ENCODE measurements at places on chromosomes 4 and X.

GRCh38 chrX:78307665-78308064, 19.7 kb downstream of the CYSLTR1 start:
- no peak for DNase-seq

GRCh38 chr4:95547715-95548471, 880 bp downstream of the UNC5C start:
- no peak for DNase-seq

DNA sequence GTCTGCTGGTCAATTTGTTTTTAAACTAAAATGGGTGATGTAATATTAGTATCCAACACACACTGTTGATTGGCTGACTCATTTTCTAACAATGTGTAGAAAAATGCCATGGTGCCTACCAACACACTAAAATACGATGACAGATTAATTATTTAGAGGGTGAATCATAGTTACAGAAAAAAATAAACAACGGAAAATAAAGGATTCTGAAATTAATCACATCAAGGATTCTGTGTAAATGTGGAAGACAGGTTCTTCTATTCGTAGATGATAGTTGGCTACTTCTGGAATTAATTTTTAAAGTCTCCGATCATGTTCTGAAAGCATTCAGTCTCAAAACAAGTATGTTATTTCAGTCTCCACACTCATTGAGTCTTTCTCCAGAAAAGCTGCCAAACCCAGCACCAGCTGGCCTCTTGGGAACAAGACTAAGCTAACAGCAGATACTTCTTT, 8.2 kb upstream of the IQCM start:
- peak; percentile 76 for DNase-seq

DNA sequence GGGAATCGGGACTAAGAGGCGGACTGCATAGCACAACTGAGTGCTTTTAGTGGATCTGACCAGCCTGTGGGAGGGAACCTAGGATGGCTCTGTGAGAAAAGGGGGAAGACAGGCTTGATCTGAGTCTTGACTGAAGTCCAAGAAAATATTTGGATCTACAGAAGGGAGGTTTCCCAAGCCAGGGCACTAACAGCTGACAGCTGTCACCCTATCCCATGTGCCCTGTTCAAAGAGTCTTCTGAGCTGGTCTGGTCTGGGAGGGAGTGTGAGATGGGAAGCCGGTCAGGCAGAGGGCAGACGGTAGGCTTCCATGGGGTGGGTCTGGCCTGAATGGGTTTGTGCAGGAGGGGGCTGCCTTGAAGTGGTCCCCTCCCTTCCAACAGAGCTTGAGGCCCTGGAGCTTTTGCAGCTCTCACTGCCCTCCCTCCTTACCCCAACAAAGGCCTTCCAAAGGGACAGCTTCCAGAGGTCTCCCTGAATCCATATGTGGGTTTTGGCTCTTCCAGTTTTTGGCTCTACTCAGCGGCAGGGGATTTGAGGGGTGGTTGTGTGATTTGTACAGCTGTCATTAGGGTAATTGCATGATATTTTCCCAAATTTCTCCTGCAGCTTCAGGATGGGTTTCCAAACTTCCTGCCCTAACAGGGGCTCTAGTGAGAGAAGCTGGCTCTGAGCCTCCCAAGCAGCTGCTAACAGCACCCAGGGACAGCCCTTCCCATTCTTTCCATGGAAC, 643.7 kb downstream of the BCOR start:
- peak; percentile 92 for DNase-seq

DNA sequence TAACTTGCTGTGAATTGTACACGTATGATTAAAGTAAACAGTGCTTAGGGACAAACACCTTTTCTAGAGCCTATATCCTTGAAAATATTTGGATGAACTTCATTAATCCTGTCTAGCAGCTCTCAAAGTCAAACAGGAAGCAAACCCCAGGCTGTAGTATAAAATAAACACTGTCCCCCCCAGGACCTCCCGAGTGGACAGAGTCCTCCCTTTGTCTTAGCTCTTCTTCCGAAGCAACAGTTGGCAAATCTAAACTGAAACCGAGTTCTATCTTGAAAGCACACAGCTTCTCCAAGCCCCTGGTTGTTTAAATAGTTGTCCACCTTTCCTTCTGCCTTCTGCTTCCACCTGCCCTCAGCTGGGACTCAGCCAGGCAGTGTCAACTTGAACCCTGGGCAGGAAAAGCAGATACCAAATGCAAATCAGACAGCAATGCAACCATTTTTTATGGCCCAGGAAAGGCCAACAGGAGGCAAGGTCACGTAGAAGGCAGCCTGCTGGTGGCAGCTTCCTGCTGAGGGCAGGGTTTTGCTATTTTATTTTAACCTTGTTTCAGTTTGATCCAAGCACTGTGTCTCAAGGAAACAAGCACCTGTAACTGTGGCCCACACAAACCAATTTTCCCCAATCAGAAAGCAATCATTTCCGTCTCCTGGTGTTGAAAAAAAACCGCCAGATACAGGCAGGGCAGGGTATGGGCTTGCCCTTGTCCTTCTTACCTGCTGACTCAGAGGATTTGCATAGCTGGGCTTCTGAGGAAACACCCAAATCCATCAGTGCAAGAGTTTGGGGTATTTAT, 110.3 kb upstream of the KIT start:
- no peak for DNase-seq

All from NCI-H446 treated with DMSO at 0.1 percent for 48 hours (cell line).